ENCODE measurements at places on chromosomes 1 and 21.
A peak's percentile ranks its signal among the peaks of the same experiment; 100 is the strongest.

GRCh38 chr1:72221811-72222210, 60.5 kb downstream of the NEGR1 start:
- H3K4me1 ChIP-seq: no peaks in the 10 kb centered on the region
- no peaks in the 10 kb centered on the region for H3K27me3 ChIP-seq

DNA sequence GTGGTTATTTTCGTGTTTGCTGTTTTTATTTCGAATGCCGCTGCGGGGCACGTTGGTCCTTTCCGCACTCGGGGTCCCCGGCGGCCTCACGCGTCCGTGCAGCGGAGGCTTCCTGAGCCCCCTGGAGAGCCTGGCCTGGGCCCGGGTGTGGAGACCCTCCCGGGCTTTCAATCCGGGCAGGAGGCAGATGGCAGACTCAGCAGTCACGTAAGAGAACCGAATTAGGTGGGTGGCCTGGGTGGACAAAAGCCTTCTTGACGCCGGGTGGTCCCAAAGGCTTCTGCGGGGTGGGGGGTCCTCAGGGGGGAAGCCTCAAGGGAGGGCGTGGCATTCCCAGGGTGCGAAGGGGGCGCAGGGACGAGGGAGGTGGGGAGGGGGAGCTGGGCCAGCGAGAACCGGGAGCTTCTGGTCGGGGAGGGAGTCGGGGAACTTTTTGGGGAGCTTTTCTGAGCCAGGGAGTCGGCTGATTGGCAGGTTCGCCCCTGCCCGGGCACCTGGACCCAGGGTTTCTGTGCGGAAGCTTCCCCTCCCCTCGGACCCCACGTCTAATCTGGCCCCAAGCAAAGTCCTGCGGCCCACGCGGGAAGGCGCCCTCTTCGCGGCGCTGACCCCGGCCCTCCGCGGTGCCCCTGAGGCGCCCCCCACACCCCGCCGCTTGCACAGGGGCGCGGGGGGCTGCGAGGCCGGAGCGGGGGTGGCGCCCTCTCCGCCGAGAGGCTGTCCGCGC, 1.3 kb upstream of the HES4 start:
- H3K4me3 ChIP-seq: no peak overlapping the region
- H3K27ac ChIP-seq: no peak overlapping the region
- no peak for DNase-seq
- H3K4me1 ChIP-seq: peaks cover 51% of the 10 kb centered on the region
- no peaks in the 10 kb centered on the region for H3K36me3 ChIP-seq

GRCh38 chr1:229059671-229060539, 211.0 kb upstream of the RAB4A start:
- no peaks in the 10 kb centered on the region for H3K36me3 ChIP-seq
- H3K4me1 ChIP-seq: peaks cover 23% of the 10 kb centered on the region
- no peak overlapping the region for H3K4me3 ChIP-seq

- H3K4me1 ChIP-seq: peaks cover 19% of the 10 kb centered on the region
- no peaks in the 10 kb centered on the region for H3K27me3 ChIP-seq
- peaks cover 16% of the 10 kb centered on the region for H3K36me3 ChIP-seq
- H3K4me3 ChIP-seq: peak overlapping the region; percentile 99
- no peak for DNase-seq
- peak overlapping the region; percentile 86 for H3K27ac ChIP-seq
Measured at GRCh38 chr1:40256401-40257084, 1.5 kb upstream of the ZMPSTE24 start.

DNA sequence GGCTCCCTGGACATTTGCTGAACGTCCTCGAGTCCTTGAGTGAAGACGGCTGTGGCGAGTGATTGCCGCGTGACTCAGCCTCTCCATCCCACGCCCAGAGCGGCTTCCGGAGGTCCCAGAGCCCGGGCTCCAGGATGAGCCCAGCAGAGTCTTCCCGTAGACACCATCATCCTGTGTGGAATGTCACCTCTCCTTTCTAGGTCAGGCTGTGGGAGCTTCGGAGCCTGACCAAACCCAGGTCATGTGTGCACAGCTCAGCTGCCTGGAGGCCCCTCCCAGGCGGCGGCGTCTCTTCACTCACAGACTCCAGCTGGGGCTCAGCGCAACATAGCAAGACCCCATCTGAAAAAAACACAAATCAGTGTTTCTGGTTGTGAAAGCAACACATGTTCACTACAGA, 38.2 kb downstream of the PRKCZ start:
- no peak overlapping the region for H3K4me3 ChIP-seq
- H3K36me3 ChIP-seq: no peaks in the 10 kb centered on the region
- H3K4me1 ChIP-seq: no peaks in the 10 kb centered on the region
- H3K27ac ChIP-seq: no peak overlapping the region
- no peak for DNase-seq

GRCh38 chr1:33010932-33011731, 25.6 kb downstream of the AK2 start:
- no peaks in the 10 kb centered on the region for H3K4me1 ChIP-seq
- peaks cover 61% of the 10 kb centered on the region for H3K36me3 ChIP-seq
- H3K27me3 ChIP-seq: no peaks in the 10 kb centered on the region
- no peak for DNase-seq
- H3K4me3 ChIP-seq: no peak overlapping the region
- H3K27ac ChIP-seq: no peak overlapping the region

GRCh38 chr1:97384294-97384968, 536.4 kb downstream of the DPYD start:
- no peaks in the 10 kb centered on the region for H3K4me1 ChIP-seq
- DNase-seq: no peak
- no peaks in the 10 kb centered on the region for H3K36me3 ChIP-seq
- H3K27me3 ChIP-seq: no peaks in the 10 kb centered on the region

Measured in natural killer cell (primary cell).